Hypothalamus (tissue), 51 donors: ENCODE measurements at places on chromosomes 12 and 14.

DNA sequence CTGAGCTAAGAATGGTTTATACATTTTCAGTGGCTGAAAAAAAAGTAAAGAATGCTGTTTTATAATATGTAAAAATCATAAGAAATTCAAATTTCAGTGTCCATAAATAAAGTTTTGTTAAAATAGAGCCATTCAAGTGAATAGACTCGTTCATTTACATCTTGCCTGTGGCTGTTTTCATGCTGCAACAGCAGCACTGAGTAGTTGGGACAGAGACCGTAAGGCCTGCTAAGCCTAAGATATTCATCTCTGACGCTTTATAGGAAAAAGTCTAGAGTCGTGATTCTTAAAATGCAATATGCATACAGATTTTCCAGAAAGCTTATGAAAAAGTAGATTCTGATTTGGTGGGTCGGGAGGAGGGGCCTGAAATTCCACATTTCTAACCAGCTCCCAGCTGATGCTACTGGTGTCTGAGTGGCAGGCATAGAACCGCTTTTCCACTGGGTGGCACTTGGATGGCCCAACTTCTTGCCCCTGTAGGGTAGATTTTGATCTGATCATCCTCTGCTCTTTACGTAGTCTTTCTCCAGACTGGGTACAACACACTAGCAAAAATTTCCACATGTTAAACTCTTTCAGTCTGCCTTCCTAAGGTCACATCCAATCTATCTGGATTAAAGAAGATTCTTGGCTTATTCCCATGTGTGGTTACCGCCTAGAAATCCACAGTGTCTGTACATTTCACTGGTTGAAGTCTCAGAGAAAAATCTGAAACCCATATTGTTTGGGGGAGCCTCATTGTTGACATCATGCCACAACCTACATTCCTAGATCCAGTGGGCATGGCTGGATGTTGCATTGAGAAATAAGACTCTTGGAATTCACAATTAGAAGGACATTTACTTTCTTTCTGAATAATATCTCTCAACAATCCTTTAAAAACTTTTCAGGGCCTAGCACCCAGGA, 151.2 kb downstream of the C12orf75 start:
- DNase-seq = no peak

DNA sequence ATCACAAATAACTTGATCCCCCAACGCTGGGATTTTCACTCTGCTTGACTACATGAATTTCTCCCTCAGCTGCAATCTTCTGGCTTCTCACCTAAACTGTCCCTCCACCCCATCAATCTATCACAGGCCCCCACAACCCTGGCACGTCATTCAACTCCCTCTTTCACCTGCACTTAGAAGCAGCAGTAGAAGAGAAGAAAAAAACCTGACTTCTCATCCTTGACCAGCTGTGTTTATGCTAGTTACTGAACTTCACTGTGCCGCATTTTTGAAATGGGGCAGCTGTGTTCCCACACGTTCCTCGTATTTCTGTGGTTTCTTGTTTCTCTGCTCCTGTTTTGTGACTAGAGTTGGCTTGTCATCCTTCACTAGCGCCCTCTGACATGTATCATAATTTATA, 35.0 kb downstream of the ITPR2 start:
- DNase-seq = no peak

GRCh38 chr12:57178213-57178612, 30.8 kb upstream of the LRP1-AS start:
- DNase-seq = no peak

DNA sequence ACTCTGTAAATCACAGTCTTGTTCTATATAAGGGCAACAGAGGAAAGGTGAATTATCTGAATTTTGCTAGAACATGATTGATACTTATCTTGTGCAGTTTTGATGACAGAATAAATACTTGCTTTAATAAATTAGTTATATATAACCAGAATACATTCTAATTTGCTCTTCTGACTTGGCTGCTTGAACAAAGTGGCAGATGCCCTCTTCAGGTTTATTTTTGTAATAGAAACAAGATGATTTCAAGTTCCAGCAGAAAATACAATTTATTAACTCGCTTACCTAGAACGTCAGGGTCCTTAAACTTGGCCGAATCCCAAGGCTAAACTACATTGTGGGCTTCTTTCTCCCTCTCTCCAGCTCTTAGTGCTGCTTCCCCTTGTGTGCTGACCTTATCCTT, 57.6 kb upstream of the SSTR1 start:
- DNase-seq = no peak

- DNase-seq = no peak
Observed at GRCh38 chr12:46244997-46245396, 23.8 kb downstream of the SLC38A1 start.

DNA sequence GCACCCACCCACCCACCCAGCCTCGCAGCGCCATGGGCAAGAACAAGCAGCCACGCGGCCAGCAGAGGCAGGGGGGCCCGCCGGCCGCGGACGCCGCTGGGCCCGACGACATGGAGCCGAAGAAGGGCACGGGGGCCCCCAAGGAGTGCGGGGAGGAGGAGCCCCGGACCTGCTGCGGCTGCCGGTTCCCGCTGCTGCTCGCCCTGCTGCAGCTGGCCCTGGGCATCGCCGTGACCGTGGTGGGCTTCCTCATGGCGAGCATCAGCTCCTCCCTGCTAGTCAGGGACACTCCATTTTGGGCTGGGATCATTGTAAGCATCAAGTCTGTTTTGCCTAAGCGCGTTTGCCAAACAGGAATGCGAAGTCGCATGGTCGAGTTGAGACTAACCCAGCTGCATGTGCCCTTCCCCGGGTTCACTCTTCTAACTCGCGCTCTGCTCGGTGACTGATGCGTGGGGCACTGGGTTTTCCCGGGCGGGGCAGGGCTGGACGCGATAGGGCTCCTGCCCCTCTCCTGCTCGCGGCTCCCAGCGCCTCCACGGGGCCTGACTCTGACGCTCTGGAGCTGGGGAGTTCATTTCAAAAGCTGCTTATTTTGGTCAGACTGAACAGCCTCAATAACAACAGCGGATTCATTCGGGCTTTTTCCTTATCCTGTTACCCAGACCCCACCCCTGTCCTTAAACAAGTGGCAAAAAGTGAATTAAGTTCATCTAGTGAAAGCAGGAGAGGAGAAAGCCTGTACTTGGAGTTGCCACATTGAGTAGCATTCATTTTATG, 458 bp downstream of the SSPN start:
- peak; percentile 60 for DNase-seq

DNA sequence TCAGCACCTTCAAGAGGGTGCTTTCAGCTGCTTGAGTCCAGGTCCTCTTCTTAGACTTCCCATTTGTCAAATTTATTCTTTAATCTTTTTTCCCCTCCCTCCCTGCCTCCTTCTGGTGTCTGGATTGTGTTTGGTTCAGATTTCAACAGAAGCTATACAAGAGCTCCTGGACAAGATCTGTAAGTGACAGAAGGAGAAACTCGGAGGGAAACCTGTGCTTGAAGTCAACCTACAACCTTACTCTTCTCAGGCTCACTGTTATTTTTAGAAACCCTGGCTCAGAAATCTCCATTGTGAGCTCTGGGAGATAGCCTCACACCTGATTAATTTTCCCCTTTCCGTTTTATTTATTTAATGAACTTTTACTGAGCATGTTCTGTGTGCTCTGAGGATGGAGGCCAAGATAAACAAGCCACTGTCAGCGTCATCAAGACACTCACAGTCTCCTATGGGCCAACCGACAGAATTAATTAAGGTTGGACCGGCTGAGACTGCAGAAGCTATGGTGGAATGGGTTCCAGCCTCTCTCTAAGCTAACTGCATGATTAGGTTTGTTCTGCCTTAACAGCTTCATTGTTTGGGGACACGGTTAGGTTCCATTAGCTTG, 13.5 kb downstream of the PDE1B start:
- no peak for DNase-seq

GRCh38 chr12:64687816-64688215, 71.4 kb downstream of the GNS start:
- no peak for DNase-seq

GRCh38 chr12:125544960-125545359, 479.7 kb downstream of the AACS start:
- DNase-seq = no peak
